ENCODE measurements at places on chromosomes 12 and 14. TPM values are rescaled to one million over a fixed set of nuclear protein-coding genes. Genes with fewer than 3 reads are reported as not detected.

APEX1 gene
- total RNA-seq, result 230 TPM

DNA sequence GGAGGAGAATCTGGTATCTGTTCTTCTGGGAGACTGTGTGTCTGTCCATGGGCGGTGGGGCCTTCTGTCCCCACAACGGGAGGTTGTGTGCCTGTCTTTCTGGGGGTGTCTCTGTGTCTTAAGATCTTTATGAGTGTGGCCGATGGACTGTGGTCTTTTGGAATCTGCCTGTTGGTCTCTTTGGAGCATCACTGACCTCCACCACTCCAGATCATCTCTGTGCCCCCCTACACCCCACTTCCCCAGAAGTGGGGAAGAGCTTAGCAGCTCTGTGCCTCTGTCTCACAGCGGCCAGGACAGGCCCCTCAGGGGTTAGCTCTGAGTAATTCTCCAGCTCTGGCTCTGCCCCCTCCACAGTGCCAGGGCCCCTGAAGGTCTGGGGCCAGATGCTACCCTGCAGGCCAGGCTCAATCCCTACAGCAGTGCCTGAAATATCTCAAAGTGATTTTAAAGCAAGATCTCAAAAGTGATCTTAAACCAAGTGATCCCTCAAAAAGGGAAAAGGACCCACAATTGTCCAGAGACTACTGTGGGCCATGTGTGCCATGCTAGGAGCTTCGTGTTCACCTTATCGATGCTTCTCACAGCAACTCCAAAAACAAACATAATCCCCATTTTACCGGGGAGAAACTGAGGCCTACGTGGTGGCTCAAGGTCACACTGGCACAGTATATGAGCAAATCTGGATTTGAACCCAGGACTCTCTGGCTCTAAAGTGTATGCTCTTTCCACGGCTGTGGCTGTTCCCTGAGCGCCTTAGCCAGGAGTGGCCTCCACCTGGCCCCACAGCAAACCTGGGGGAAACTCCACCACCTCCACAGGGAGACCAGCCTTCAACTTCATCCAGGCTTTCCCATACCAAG, 26.0 kb upstream of the KRT78 start:
- DNase-seq, result no peak

DCAF11 gene
- 38.2 TPM for total RNA-seq

KLRC4 gene
- total RNA-seq, result not detected

- no peak for DNase-seq
Observed at GRCh38 chr14:24634158-24634557, at the start of gene GZMB. Gene GZMB (minus strand): TSS chr14:24634190. CDS start chr14:24634160, 30 bp downstream.

DNA sequence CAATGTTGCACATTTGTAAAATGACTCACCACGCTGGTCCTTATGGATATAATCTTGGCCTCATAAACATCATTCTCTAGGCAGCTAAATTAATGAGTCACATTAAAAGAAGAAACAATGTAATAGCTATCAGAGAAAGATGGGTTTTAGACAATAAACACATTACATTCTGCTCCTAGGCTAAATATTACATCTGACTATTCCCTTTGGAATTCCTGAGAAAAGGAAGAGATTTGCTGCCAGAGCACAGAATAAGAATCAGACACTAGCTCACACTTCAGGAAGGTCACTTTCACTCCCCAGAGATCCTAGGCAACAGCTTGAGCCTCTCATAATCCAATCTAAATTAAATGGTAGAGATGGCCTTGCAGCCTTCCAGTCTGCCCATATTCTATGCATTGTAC, 218.2 kb downstream of the PTPRO start:
- DNase-seq, result no peak

DNA sequence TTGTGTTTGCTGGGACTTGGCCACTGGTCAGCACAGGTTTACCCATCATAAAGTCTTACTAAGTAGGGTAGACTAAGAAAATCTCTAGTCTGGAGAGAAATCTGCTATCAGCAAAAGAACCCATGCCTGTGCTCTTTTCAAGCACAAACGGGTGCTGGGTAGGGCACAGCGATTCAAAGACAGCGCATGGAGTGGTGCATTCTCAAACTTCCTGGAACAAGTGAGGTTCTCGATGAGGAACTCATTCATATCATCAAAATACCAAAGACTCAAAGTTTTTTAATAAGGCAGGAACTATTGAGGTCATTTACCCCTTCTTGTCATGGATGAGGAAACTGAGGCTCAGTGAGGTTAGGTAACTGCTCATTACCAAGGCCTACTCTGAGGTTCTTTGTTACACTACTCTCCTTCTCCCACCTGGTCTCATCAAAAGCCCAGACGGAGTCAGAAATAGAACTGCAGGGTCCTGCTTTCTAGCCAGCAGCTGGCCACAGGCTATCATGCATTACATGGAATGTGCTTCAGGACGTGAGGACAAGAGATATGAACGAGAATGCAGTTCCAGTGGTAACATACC, 390.3 kb downstream of the ZFP36L1 start:
- no peak for DNase-seq

JAG2 gene
- 280 TPM for total RNA-seq

ACVRL1 gene
- total RNA-seq, result 395 TPM

DNA sequence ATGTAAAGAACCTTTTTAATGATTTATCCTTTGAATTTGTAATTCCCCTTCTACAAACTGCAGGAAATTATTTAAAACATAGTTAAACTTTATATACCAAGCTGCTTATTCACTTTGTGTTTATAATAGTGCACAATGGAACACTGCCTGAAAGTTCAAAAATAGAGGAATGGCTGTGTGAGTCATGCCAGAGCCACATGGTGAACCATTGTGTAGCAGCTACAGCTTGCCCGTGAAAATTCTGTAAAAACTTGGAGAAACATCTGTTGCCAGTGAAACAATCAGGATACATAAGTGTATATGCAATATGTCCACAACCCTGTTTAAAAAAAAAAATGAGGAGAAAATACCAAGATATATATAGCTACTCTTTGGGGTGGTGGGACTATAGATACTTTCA, 59.5 kb downstream of the VEZT start:
- no peak for DNase-seq

DNA sequence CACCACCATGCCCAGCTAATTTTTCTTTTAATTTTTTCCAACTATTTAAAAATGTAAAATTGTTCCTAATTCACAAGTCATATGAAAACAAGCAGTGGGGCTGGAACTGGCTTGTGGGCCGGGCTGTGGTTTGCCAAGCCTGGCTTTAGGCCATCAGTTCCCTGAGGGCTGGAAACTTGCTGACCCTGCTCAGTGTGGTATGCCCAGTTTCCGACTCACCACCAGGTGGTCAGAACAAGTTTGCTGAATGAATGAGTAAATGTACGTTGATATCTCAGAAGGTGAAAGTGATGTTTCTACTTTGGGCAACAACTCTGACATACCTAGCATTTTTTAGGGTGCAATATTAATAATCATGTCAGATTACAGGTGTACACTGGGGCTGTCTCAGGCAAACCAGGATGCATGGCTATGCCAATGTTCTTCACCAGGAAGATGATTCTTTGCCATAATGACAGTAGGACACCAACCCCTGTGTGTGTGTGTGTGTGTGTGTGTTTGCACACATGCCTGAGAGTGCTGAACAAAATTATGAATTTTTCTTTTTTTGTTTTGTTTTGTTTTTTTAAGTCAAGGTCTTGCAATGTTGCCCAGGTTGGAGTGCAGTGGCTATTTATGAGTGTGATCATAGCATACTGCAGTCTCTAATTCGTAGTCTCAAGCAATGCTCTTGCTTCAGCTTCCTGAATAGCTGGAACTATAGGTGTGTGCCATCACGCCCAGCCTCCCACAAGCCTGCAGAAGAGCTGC, 106.1 kb downstream of the PTPN11 start:
- no peak for DNase-seq

GRCh38 chr12:131922772-131923171, 6.3 kb upstream of the PUS1 start:
- DNase-seq, result no peak

GRCh38 chr14:20986811-20987210, 3.0 kb upstream of the METTL17 start:
- no peak for DNase-seq

RIMBP2 gene
- 1.4 TPM for total RNA-seq

DNA sequence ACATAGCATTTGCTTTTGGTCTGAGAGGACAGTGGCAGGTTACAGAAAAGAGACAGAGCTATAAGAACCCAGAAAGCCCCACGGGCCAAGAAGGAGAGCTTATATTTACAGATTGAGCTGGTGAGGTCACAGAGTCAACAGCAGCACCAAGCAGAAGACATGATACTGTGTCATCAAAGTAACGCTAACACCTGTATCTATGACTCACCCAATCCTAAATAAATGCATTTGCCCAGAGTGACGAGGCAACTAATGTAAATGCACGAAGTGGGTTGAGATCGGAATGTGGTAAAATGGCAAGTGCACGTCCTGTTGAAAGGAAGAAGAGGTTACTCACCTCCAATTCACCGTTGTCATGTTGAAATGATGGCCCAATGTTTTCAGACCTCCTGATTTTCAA, 6.7 kb upstream of the CD163L1 start:
- no peak for DNase-seq

DNA sequence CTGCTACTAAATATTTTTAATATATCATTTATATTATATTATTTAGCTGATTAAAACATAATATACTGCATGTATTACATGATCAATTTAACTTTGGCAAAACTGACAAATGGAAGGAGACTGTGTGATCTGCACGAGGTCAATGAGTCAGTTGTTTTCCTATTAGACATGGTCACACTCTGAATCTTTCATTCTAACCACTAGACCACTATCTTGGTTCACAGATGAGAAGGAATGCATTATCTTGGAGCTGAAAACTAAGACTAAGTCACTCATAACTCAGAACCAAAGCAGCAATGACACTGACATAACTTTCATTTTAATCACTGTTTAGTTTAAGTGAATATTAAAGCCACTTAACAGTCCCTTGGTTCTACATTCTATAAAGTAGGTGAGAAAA, 37.4 kb downstream of the GNPTAB start:
- no peak for DNase-seq

DPY19L2 gene
- total RNA-seq, result 16.4 TPM

TEX22 gene
- total RNA-seq, result 1.1 TPM

DNA sequence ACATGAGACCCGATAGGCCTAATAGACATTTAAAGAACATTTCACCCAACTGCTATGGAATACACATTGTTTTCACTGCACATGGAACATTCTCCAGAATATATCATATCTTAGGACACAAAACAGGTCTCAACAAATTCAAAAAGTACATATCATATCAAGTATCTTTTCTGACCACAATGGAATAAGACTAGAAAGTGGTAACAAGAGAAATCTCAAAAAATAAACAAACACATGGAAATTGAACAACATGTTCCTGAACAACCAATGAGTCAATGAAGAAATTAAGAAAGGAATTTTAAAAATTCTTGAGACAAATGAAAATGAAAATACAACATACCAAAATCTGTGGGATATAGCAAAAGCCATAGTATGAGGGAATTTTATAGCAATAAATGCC, 208.1 kb downstream of the PTPRO start:
- no peak for DNase-seq

C12orf60 gene
- 1.8 TPM for total RNA-seq

AQP2 gene
- total RNA-seq, result 0.05 TPM

- DNase-seq, result no peak
Observed at GRCh38 chr14:97180304-97181200, 383.4 kb downstream of the VRK1 start.

GRCh38 chr12:131536766-131537165, 174.1 kb upstream of the SFSWAP start:
- DNase-seq, result no peak

SLC10A1 gene
- not detected for total RNA-seq

VWF gene
- 56.0 TPM for total RNA-seq

GRCh38 chr12:64389154-64389553, 1.4 kb downstream of the C12orf56 start:
- DNase-seq, result no peak

DNA sequence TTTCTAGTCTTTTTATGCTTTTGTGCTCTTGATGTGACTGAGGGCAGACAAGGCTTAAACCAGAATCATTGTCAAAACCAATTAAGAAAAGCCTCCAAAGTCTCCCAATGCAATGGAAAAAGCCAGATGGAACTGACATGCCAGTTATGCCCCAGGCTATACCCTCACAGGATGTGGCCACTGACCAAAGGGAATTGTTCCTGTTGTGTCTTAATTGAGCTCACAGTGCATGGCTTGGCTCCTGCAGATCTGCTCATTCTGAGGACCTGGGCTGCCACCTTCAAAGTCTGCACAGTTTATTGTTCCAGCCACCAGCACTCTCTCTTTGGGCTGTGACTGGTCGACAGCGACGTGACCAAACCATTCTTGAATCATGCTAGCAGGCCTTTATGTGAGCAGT, 17.1 kb upstream of the BICD1 start:
- DNase-seq, result no peak

ERO1A gene
- total RNA-seq, result 32.2 TPM
